ENCODE measurements at places on chromosomes 16 and 17.

GRCh38 chr17:67615011-67615561 is 102.7 kb upstream of the NOL11 start:
- no peaks in the 10 kb centered on the region for H3K36me3 ChIP-seq
- no peak overlapping the region for H3K4me3 ChIP-seq
- no peaks in the 10 kb centered on the region for H3K27me3 ChIP-seq

- H3K27ac ChIP-seq: no peak overlapping the region
- no peaks in the 10 kb centered on the region for H3K36me3 ChIP-seq
- DNase-seq: no peak
- H3K4me1 ChIP-seq: no peaks in the 10 kb centered on the region
- no peak overlapping the region for H3K4me3 ChIP-seq
Measured at GRCh38 chr17:74723891-74724290, 11.2 kb upstream of the CD300LF start.

- H3K27me3 ChIP-seq: no peaks in the 10 kb centered on the region
- peak overlapping the region; percentile 73 for H3K27ac ChIP-seq
- peaks cover 11% of the 10 kb centered on the region for H3K36me3 ChIP-seq
- H3K4me1 ChIP-seq: peaks cover 25% of the 10 kb centered on the region
- DNase-seq: peak; percentile 83
- no peak overlapping the region for H3K4me3 ChIP-seq
Measured at GRCh38 chr16:81632392-81633146, 146.5 kb upstream of the PLCG2 start.

- no peaks in the 10 kb centered on the region for H3K27me3 ChIP-seq
- no peak overlapping the region for H3K27ac ChIP-seq
- no peaks in the 10 kb centered on the region for H3K36me3 ChIP-seq
- no peak for DNase-seq
- no peaks in the 10 kb centered on the region for H3K4me1 ChIP-seq
Measured at GRCh38 chr16:65763640-65764305, 602.7 kb upstream of the CDH5 start.

DNA sequence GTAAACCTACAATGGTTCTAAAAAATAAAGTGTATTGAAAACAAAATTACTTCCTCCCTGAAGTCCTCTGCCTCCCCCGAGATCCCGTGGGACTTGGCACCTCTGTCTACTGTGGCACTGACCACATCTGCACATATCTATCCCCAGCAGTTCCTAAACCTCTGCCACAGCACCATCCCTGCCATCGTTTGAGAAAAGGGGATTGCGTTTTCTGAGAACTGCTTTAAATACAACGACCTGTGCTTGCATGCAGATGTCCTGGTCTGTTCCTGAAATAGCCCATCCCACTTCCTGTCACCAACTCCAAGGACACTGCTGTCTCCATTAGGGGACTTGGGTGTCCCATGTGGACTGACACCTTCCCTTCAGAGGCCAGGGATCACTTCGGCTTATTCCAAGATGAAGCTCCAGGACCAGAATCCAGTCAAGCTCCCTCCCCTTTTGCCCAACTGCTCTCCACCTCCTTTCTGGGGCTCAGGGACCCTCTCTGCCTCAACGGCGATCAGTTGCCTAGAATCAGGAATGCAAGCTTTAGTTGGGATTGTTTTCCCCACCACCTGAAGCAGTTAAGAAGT is 20.6 kb downstream of the CBLN1 start:
- H3K27ac ChIP-seq: no peak overlapping the region
- no peak for DNase-seq
- no peaks in the 10 kb centered on the region for H3K4me1 ChIP-seq
- no peak overlapping the region for H3K4me3 ChIP-seq
- H3K27me3 ChIP-seq: no peaks in the 10 kb centered on the region
- no peaks in the 10 kb centered on the region for H3K36me3 ChIP-seq

- H3K27ac ChIP-seq: no peak overlapping the region
- H3K4me1 ChIP-seq: no peaks in the 10 kb centered on the region
- no peak overlapping the region for H3K4me3 ChIP-seq
- no peaks in the 10 kb centered on the region for H3K27me3 ChIP-seq
- no peaks in the 10 kb centered on the region for H3K36me3 ChIP-seq
Measured at GRCh38 chr16:59432276-59432675, 698.2 kb upstream of the GOT2 start.

DNA sequence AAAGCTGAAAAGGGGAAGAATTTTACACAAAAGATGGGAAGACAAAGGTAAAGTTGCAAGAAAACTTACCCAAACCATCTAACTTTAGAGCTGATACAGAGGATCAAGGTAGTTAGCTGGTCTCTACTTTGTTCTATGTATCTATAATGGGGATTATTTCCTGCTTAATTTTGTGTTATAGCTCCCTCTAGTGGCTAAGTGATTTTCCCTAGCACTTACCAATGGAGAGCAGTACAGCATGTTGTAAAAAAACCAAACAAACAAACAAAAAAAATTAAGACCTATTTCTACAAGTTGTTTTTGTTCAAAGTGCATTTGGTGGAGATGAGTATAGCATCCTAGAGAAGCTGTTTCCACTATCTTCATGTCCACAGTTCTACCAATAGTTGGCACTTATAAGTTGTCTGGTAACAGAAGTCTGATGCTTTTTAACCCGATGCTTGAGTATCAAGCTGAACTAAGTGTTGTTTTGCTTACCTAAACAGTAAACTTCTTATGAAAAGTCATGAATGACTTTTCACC is 7.5 kb downstream of the SRSF1 start:
- no peak overlapping the region for H3K4me3 ChIP-seq
- H3K27me3 ChIP-seq: no peaks in the 10 kb centered on the region
- DNase-seq: peak; percentile 80

GRCh38 chr17:57727630-57728175 is 17.4 kb downstream of the CCDC182 start:
- H3K27ac ChIP-seq: no peak overlapping the region
- no peak overlapping the region for H3K4me3 ChIP-seq
- peaks cover 12% of the 10 kb centered on the region for H3K27me3 ChIP-seq
- no peaks in the 10 kb centered on the region for H3K36me3 ChIP-seq
- no peaks in the 10 kb centered on the region for H3K4me1 ChIP-seq

DNA sequence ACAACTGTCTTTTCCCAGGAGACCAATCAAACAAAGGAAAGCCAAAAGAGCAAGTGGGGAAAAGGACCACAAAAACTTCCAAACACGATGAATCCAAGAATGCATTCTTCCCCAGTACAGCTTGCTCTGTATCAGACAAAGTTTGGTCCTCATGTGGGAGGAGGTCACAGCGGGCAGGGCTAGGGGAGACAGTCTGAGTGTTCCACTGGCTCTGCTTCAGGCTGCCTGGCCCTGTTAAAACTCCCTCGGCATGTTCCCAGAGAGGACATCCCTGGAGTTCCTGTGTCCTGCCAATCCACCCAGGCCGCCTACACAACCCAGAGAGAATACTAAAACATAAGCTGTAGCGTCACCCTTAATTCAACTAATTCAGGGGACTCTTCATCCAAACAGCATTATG is 415.1 kb upstream of the DYNLRB2 start:
- H3K4me3 ChIP-seq: no peak overlapping the region
- H3K27me3 ChIP-seq: no peaks in the 10 kb centered on the region
- H3K27ac ChIP-seq: no peak overlapping the region
- H3K4me1 ChIP-seq: no peaks in the 10 kb centered on the region
- DNase-seq: no peak

DNA sequence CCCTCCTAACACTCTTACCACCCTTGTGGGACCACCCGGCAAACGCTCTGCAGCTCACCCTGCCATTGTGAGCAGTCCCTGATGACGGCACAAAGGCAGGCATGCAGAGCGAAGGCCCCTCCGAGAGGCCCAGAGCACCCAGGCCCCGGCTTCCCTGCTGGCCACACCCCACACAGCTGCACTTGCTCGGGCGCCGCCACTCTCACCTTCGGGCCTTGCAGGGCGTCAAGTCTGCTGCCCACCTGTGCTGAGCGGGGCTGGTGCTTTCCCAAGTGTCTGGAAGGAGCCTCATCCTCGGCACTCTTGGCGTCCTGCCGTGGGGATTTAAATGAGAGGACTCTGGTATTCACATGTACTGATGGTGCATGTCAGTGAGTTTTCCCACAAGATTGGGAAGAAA is 30.3 kb upstream of the FASN start:
- no peaks in the 10 kb centered on the region for H3K4me1 ChIP-seq
- no peak overlapping the region for H3K4me3 ChIP-seq
- DNase-seq: no peak
- H3K36me3 ChIP-seq: no peaks in the 10 kb centered on the region

DNA sequence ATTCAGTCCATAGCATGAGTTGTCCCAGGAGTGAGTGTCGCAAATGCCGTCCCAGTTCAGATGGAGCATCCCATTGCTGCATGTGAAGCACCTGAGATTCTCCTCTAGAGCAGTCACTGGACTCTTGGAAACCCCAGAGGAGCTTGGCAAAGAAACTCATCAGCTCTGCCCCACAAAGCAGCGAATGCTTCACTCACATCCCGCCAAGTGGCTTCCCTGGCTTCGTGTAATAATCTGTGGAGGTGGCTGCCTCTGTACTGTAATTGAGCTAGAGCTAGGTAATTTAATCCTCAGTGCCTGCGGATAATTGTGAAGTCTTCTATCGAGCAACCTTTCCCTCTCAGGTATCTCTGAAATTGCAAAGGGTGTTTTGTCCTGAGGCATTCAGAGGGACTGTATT is 107.1 kb downstream of the SNX29 start:
- peaks cover 8% of the 10 kb centered on the region for H3K4me1 ChIP-seq
- H3K4me3 ChIP-seq: no peak overlapping the region
- no peak for DNase-seq
- H3K36me3 ChIP-seq: no peaks in the 10 kb centered on the region
- H3K27me3 ChIP-seq: no peaks in the 10 kb centered on the region
- no peak overlapping the region for H3K27ac ChIP-seq

- H3K4me1 ChIP-seq: peaks cover 9% of the 10 kb centered on the region
- no peaks in the 10 kb centered on the region for H3K36me3 ChIP-seq
- peaks cover 6% of the 10 kb centered on the region for H3K27me3 ChIP-seq
- no peak overlapping the region for H3K27ac ChIP-seq
Measured at GRCh38 chr17:50269477-50270434, 4.5 kb upstream of the TMEM92 start.

- H3K4me3 ChIP-seq: no peak overlapping the region
- no peaks in the 10 kb centered on the region for H3K27me3 ChIP-seq
- H3K27ac ChIP-seq: no peak overlapping the region
- H3K36me3 ChIP-seq: no peaks in the 10 kb centered on the region
- DNase-seq: no peak
Measured at GRCh38 chr17:4358154-4358553, 8.3 kb downstream of the UBE2G1 start.

GRCh38 chr17:80639658-80640057 is 95.0 kb downstream of the RPTOR start:
- no peak overlapping the region for H3K4me3 ChIP-seq
- no peaks in the 10 kb centered on the region for H3K4me1 ChIP-seq
- no peak for DNase-seq

DNA sequence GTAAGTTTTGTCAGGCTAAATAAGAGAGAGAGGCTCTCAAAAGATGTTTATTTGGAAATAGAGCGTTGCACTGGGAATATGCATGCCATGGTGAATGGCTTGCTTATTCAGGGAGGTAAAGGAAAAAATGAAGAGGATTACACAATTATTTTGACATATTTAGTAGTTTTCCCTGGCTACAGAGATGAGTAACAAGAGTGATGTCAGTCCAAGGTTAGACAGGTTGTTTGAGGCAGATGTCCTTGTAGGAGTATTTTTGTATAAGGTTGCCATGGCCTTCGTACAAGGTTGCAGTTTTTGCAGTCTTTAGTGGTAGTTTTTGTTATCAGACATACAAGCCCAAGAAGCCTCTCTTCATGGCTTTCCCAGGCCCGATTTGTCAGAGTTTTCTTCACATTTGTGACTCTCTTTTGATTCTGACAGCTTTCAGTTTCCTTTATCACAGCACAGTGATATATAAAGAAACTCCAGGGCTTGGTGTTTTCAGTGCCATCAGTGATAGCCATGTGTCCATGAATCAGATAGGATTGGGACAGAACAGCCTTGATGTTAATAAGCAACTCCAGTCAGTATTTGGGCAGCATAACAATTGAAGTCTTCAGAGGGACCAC is 18.7 kb upstream of the LGALS9 start:
- DNase-seq: no peak
- no peaks in the 10 kb centered on the region for H3K4me1 ChIP-seq
- peaks cover 28% of the 10 kb centered on the region for H3K36me3 ChIP-seq
- H3K27me3 ChIP-seq: no peaks in the 10 kb centered on the region
- no peak overlapping the region for H3K27ac ChIP-seq
- no peak overlapping the region for H3K4me3 ChIP-seq

- peak overlapping the region; percentile 53 for H3K27ac ChIP-seq
- peak; percentile 74 for DNase-seq
- H3K27me3 ChIP-seq: peaks cover 1% of the 10 kb centered on the region
- H3K4me1 ChIP-seq: peaks cover 18% of the 10 kb centered on the region
Measured at GRCh38 chr16:89581045-89581695, 5.6 kb downstream of the CPNE7 start.

GRCh38 chr16:11743308-11744074 is 834 bp upstream of the TXNDC11 start:
- peaks cover 22% of the 10 kb centered on the region for H3K4me1 ChIP-seq
- no peaks in the 10 kb centered on the region for H3K27me3 ChIP-seq
- peak overlapping the region; percentile 91 for H3K4me3 ChIP-seq
- H3K27ac ChIP-seq: peak overlapping the region; percentile 85
- peak; percentile 26 for DNase-seq

- H3K27me3 ChIP-seq: no peaks in the 10 kb centered on the region
- DNase-seq: no peak
- H3K27ac ChIP-seq: no peak overlapping the region
- H3K36me3 ChIP-seq: no peaks in the 10 kb centered on the region
- H3K4me3 ChIP-seq: no peak overlapping the region
- H3K4me1 ChIP-seq: no peaks in the 10 kb centered on the region
Measured at GRCh38 chr17:6388416-6388815, 46.5 kb downstream of the AIPL1 start.

GRCh38 chr17:7221278-7222092 is 1.7 kb downstream of the ACADVL start:
- no peak overlapping the region for H3K4me3 ChIP-seq
- H3K36me3 ChIP-seq: peaks cover 18% of the 10 kb centered on the region
- no peak for DNase-seq
- H3K4me1 ChIP-seq: peaks cover 16% of the 10 kb centered on the region
- no peak overlapping the region for H3K27ac ChIP-seq

DNA sequence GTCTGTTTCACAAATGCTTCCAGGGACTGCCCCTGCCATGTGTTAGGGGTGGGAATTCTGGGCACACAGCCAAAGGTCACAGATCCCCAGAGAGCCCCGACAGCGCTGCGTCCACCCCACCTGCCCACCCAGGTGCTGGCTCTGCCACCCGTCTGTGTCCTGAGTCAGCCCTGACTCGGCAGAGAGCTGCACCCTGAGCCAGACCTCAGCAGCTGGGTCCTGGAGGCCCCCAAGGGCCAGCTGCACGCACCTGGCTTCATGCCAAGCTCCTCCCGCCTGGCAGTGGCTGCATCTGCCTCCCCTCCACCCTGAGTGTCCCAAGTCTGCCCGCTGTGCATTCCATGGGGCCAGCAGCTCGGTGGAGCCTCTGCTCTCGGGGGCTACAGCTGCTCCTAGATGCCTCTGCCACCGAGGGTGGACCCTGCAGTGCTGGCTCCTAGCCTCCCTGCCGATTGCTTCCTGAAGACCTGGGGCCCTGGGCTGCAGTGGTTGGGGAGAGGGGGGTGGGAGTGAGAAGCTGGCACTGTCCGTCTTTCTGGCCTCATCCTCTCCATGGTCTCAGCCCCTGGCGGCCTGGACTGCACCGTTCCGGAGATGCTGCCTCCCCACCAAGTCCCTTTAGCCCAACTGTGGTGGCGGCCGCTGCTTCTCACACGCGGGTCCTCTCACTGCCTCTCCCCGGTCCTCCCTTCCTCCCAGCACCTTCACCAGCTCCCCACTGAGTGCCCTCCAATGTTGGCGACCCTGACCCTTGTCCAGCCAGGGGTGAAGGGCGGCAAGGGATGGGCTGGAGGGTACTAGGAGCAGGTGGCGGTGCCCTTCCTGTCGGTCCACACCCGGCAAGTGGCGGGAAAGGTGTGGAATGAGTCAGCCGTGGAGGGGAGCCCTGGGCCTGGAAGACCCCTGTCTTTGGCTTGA is 3.0 kb downstream of the SECTM1 start:
- no peaks in the 10 kb centered on the region for H3K36me3 ChIP-seq
- no peak overlapping the region for H3K27ac ChIP-seq
- no peaks in the 10 kb centered on the region for H3K27me3 ChIP-seq

Data from endothelial cell of umbilical vein (primary cell).